Stromal cell of bone marrow (primary cell): ENCODE measurements at places on chromosomes 12 and 14.

DNA sequence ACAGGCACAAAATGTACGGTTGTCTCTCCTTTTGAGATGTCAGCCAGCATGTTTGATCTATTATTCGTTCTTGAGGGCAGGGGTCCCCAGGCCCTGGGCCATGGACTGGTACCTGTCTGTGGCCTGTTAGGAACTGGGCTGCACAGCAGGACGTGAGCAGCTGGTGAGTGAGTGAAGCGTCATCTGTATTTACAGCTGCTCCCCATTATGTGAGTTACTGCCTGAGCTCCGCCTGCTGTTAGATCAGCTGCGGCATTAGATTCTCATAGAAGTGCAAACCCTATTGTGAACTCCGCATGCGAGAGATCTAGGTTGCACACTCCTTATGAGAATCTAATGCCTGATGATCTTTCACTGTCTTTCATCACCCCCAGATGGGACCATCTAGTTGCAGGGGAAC lies 41.4 kb upstream of the SCN8A start:
- DNase-seq: peak; percentile 43

DNA sequence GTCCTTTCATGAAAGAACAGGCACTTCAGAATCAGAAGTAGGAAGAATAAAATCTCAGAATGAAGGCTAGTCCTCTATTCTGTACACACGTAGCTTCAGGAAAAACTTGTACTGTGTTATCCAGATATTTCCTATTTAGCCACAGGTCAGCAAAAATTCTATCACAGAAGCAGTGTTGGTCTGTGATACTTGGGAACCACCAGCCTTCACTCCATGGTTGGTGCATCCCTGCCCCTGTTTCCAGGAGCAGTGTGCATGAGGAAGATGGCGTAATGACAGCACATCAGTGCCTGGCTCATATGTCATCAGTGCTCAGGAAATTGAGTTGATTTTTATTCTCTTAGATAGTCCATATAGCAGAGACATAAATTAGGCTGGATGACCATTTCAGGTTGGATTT lies 87.7 kb downstream of the SAMD4A start:
- no peak for DNase-seq

DNA sequence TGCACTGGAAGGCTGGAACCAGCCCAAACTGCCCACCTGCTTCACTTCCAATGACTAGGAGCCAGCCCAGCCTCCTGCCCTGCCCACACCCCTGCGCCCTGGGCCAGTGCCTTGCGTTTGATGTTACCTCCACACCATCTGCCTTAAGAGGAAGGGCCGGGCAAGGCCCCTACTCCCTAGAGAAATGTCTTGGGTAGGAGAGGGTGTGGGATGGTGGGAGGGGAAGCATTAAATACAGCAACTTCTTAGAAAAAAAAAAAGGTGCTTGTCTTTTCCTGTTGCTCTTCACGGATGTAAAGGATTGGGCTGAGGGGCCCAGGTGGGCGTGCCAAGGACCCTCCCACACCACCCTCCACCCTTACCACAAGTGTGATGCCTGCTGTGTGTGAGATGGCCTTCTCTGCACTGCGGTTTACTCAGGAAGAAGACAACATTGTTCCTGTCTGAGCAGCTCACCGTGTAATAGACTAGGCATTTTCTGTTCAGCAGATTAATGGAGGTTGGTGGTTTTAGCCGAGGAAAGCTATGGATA lies 99.9 kb downstream of the NINJ2 start:
- no peak for DNase-seq

DNA sequence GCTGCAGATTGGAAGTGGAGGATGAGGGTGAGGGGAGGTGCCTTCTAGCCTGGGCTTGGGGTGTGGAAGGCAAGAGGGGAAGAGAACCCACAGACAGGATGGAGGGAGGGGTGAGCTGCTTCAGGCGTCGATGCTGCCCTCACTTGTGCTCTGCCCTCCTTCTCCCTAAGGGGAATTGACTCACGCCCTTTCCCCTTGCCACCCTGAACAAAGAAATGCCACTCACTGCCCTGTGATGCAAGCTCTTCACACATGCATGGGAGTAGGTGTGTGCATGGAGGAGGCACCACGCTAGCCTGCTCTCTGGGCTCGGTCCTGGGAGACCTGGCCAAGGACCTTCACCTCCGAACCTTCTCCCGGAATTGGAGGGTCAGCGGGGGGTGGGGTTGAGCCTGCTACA lies 35.7 kb upstream of the PRMT8 start:
- no peak for DNase-seq

DNA sequence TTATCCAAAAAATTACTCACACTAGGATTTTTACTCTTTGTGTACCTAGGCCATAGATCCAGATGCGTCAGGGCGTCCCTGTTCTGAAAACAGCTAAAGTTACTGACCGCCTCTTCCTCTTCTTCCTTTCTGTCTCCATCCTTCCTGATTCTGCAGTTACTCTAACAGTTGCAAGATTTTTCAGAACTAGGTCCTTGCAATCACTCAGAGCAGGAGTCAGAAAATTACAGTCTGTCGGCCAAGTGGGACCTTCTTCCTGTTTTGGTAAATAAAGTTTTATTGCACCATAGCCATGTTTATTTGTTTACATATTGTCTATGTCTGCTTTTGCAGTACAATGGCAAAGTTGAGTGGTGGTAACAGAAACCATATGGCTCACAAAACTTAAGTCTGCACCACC lies 25.6 kb upstream of the FGF6 start:
- DNase-seq: no peak

DNA sequence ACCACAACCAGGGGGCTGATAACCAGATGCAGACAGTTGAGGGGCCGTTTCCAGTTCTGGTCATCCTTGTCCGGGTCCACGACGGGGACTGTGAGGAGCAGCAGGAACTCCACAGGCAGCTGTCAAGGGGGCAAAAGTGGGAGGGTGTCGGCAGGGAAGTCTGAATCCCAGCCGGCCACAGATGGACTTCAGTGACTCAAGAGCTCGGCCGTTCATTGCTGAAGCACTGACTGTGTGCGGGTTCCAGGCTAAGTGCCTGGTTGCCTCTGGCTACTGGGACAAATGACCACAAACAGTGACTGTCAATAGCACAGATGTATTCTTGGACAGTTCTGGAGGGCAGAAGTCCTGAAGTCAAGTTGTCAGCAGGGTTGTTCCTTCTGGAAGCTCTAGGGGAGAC lies 19.6 kb downstream of the SLC8B1 start:
- no peak for DNase-seq

DNA sequence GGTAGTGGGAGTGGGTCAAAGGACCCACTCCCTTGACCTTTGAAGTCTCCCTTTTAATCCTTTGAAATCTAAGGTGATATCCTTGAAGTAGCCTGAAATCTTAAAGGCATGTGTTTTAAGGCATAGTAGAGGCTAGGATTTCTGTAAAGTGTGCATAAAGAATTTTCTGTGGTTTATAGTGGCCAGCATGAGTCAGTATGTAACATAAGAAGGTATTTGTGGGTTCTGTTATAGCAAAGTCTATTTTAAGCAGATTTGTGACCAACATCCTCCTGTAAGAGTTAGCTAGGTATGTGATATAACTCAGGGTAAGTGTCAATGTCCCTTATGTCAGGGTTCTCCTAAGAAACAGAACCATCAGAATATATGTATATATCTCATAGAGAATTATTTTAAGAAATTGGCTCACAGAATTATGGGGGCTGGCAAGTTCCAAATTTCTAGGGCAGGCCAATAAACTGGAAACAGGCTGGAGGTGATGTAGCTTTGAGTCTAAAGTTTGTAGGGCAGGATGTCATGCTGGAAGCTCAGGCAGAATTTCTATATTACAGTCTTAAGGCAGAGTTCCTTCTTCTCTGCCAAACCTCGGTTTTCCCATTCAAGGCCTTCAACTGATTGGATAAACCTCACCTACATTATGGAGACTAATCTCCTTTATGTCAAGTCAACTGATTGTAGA lies 18.7 kb upstream of the EPYC start:
- DNase-seq: peak; percentile 41

GRCh38 chr14:24908592-24909236 lies 141.2 kb downstream of the STXBP6 start:
- DNase-seq: no peak

- no peak for DNase-seq
These were observed 232.7 kb downstream of the SLC16A7 start for GRCh38 chr12:59828521-59828920.

DNA sequence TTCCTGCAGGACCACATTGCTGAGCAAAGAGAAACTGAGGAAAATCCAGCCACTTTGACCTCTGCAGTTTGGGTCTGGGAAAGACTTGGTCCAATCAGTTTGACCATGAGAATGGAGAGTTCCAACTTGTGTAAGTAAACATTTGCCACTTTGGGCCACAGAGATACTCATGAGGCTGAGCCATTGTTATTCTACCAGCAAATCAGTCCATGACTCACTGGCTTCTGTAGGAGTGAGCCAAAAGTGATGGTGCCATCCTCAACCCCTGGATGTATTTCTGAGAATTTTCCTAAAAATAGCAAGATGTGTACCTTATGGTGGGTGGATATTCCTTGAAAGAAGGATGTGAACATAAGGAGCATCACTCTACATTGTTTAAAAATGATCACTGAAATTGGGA lies 192.9 kb upstream of the OR4E1 start:
- DNase-seq: no peak

DNA sequence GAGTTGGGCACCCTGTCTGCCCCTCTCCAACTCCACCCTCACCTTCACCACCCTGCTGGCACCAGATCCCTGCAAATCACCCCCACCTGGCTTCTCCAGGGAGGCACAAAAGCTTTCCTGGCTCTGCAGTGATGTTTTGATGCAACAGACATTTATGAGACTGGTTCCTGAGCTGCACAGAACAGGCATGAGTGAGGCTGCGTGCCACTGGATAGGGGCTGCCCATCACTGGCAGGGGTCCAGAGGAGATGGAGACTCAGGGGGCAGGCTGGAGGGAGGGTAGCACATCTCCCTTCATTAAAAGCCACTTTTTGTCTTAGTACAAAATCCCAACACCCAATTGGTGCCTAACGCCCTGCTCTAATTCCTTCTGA lies 17.3 kb upstream of the ZDHHC22 start:
- no peak for DNase-seq

DNA sequence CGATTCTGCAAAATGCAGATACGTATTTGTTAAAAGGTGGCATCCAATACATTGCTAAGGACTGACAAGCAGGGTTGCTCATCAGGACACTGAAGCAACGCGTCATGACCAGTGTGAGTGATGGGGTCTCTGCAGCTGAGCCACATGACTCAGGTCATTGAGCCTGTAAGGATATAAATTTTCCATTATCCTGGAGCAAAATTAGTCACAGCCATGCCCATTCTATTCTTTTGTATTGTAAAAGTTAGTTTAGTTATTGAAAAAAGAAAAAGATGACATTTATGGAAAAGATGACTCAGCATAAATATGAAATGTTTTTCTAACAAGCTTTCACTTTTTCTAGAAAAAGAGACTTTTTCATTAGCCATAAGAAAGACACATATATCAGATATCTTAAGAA lies 268.0 kb upstream of the TMEM132C start:
- DNase-seq: peak; percentile 27

DNA sequence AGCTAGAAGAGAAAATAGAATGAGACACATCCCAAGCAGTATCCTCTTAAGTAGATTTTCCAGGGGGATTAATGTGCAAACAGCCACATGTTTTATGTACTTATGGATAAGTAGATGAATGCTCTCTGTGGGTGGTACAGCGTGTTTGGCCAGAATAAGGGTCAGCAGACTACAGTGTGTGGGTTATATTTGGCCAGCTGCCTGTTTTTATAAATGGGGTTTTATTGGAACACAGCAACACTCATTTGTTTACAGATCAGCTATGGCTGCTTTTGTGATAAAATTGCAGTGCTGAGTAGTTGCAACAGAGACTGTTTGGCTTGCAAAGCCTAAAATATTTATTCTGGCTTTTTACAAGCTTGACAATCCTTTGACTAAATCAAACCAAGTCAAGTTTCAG lies 780.2 kb upstream of the SEL1L start:
- no peak for DNase-seq

DNA sequence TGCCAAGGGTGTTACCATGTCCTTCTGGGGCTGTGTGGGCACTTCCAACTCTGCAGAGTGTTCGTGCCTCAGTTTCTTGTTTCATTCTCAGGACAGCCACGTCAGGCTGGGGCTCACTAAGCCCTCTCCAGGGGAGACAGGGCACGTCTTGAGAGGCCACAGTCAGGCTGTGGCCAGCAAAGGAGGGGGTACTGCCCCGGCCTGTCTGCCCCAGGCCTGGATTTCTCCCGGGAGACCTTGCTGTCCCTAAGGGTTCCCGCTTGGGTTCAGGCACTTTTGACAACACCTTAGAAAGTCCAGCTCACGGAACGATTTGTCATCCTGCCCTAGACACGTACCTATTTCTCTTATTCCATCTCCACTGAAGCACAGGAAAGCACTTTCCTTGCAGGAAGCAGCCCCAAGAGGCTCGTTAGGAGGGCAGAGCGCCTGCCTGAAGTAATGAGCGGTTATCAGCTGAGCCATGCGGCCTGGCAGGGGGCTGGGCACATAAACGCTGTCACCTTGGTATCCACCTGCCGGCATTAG lies 290.4 kb upstream of the RTL1 start:
- no peak for DNase-seq

- DNase-seq: peak; percentile 28
These were observed 70.5 kb downstream of the TMEM260 start for GRCh38 chr14:56650048-56650447.

- DNase-seq: no peak
These were observed 26.9 kb downstream of the CLMN start for GRCh38 chr14:95292660-95293425.

GRCh38 chr12:82366197-82366596 lies 7.9 kb downstream of the METTL25 start:
- no peak for DNase-seq

DNA sequence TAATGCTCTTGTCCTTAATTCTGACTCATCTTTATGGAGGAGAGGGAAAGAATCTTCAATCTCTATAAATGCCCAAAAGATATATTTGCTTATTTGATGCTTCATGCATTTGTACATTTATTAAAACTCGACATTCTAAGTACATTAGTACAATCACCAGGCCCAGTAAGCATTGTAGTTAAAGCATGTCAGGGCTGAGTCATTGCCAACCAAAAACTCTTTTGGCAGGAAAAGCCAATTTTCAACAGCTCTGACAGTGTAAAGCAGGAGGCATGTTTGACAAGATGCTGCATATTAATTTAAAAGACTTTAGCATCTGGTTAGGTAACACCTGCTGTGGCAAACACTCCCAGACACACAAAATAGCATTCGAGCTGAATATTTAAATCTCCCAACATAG lies 290.9 kb downstream of the PPFIA2 start:
- peak; percentile 71 for DNase-seq
